ENCODE measurements at places on chromosomes 16 and 17.

DNA sequence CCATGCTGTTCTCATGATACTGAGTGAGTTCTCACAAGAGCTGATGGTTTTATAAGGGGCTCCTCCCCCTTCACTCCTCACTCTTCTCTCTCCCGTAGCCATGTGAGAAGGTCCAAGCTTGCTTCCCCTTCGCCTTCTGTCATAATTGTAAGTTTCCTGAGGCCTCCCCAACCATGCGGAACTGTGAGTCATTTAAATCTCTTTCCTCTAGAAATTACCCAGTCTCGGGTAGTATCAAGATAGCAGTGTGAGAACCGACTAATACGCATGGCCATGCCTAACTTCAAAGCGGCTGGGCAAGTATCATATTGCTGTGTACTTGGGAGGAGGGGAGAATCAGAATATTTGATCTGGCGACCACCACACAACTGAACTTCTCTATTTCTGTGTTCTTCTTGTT lies 88.3 kb downstream of the PRKCB start:
- DNase-seq = no peak

DNA sequence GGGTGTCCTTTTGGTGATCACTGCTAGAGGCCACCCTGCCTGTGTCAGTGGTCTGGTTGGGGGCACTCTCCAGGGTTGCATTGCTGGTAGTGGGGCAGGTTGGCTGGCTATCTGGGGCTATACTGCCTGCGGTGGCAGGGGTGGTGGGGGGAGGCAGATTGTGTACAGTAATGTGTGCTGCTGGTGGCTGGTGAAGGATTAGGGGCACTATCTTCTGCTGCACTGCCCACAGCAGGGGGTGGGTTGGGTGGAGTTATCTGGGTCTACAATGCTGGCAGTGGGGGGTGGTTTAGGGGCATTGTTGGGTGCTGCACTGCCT lies 204.0 kb upstream of the WSB1 start:
- no peak for DNase-seq

- no peak for DNase-seq
These were observed 5.1 kb upstream of the CLUH start for GRCh38 chr17:2716649-2717048.

- no peak for DNase-seq
These were observed 80.1 kb upstream of the TRAP1 start for GRCh38 chr16:3797473-3797872.

GRCh38 chr17:5510771-5511170 lies 24.4 kb downstream of the MIS12 start:
- no peak for DNase-seq

- no peak for DNase-seq
These were observed 64.4 kb upstream of the TBX2 start for GRCh38 chr17:61335105-61335844.

- no peak for DNase-seq
These were observed 8.0 kb downstream of the CD300LB start for GRCh38 chr17:74523308-74523707.

- no peak for DNase-seq
These were observed 1.3 kb upstream of the CYBA start for GRCh38 chr16:88651989-88652761.

Measured in activated CD4-positive, alpha-beta T cell treated with anti-CD3 and anti-CD28 coated beads for 4 hours (primary cell).